NCI-H1092 treated with DMSO at 0.1 percent for 48 hours (cell line): ENCODE measurements at places on chromosomes 3 and 15.
A peak's percentile ranks its signal among the peaks of the same experiment; 100 is the strongest.

DNA sequence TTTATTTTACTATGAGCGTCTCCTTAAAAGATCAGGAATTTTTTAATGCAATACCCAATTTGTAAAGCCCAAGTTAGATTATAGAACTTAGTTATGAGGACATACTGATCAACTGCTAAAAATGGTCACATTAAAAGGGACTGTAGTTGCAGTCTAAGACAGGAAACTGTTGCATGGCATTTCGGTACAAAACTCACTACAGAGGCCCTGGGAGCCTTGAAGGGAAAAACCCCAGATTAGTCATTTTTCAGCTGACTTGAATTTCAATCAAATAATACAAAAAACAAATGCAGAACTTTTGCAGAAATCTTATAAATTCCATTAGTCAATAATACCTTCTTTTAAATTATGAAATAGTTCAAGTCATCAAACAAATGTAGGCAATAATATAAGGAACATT lies 6.9 kb upstream of the PTX3 start:
- no peak for DNase-seq

GRCh38 chr15:48850648-48851047 lies 27.3 kb upstream of the EID1 start:
- DNase-seq, result no peak

DNA sequence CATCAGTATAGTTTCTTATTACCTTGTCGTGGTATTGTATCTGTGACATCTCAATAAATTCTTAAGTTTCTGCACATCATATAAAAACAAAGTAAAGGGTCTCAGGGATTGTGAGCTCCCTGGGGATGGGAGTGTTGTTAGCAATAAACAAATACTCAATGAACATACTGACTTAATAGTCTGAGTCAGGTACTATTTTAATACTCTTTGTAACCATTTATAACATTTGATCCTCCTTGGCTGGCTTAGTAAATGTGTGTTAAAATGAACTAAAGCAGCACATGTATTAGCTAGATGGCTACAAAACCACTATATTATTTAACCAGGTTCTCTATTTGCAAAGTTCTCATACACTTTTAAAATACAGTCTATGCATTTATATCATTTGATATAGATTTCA lies 1.8 kb downstream of the ICE2 start:
- no peak for DNase-seq

DNA sequence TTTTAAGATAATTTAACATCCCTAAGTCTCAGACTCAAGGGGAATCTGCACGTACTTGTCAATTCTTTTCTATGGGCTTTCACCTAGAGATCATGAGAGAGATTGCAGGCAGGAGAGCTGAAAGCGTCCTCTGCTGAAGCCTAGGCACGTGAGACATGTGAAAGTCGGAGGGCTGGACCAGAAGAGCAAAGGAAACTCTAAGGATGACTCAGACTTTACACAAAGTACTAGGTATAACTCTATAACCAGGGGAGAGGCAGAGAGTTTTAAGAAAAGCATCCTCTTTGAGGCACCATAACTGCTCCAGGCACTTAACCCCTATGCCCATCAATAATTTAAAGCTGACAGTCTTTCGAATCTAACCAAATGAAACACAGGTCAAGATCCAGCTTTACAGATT lies 436.6 kb downstream of the VGLL3 start:
- no peak for DNase-seq

- no peak for DNase-seq
Observed at GRCh38 chr3:38028621-38029361, 651 bp downstream of the PLCD1 start.

- no peak for DNase-seq
Observed at GRCh38 chr15:39665629-39666250, 84.9 kb downstream of the THBS1 start.

- no peak for DNase-seq
Observed at GRCh38 chr3:107987036-107987939, 103.5 kb downstream of the CD47 start.

- DNase-seq, result no peak
Observed at GRCh38 chr3:51955175-51955892, at the start of gene GPR62. GPR62 (plus strand) TSS chr3:51955381; CDS start chr3:51955653, 272 bp downstream.

- DNase-seq, result peak; percentile 46
Observed at GRCh38 chr3:127629467-127630403, 750 bp downstream of the PODXL2 start.

DNA sequence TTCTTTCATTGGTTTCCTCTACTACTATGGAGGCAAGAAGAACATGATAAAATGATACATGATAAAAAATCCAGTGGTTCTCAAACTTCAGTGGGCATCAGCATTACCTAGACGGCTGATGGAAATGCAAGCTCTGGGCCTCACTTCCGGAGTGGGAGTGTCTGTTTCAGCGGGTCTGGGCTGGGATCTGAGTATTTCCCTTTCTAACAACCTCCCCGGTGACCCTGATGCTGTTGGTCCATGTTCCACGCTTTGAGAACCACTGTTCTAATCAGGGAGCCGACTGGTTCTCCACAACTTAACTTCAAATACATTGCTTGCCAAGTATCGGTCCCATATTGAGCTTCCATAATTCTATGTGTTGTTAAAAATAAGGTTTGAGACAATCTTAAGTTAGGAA lies 712.3 kb upstream of the LMCD1 start:
- DNase-seq, result no peak

DNA sequence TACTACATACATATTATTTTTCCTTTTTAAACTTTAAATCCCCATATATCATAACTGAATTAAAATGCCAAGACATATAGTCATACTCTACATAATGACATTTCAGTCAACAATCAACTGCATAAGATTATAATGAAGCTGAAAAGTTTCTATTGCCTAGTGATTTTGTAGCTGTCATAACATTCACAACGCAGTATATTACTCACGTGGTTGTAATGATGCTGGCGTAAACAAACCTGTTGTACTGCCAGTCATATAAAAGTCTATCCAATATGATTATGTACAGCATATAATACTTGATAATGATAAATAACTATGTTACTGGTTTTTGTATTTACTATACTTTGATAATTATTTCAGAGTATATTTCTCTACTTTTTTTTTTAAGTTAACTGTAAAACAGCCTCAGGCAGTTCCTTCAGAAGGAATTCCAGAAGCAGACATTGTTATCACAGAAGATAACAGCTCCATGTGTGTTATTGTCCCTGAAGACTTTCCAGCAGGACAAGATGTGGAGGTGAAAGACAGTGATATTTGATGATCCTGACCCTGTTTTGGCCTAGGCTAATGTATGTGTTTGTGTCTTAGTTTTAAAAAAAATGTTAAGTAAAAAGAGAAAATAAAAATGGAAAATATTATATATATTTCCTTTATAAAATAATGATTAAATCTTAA lies 443.4 kb upstream of the UBE2E2 start:
- DNase-seq, result no peak

DNA sequence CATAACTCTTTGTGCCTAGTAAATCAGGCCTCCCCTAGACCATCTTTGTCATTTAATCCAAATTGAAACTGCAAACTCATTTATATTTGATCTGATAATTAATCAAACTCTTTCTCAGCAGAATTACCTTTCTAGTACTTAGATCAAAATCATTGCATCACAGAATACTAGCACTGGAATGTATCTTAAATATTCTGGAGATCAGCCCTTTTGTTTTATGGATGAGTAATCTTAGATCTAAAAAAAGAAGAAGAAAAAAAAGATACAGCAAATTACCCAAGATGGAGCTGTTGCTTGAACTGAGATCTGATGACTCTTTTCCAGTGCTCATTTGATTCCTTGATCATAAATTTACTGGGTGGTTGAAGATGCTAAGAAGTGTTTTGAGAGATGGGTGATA lies 47.9 kb downstream of the NAALADL2 start:
- no peak for DNase-seq
